ENCODE measurements at places on chromosomes 6 and 20.

DNA sequence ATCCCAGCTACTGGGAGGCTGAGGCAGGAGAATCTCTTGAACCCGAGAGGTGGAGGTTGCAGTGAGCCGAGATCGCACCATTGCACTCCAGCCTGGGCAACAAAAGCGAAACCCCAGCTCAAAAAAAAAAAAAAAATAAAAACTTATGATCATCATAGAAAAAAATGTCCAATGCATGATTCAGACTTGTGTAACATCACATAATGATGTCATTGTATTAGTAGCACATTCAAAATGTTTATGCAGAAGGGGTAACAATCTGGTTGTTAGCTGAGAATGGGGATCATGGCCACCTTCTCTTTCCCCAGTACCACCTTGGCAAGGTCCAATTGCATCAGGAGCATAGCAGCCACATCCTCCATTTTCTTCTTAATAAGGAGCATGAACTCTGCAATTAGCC, 137.6 kb upstream of the MARCKS start:
- peak; percentile 50 for DNase-seq

DNA sequence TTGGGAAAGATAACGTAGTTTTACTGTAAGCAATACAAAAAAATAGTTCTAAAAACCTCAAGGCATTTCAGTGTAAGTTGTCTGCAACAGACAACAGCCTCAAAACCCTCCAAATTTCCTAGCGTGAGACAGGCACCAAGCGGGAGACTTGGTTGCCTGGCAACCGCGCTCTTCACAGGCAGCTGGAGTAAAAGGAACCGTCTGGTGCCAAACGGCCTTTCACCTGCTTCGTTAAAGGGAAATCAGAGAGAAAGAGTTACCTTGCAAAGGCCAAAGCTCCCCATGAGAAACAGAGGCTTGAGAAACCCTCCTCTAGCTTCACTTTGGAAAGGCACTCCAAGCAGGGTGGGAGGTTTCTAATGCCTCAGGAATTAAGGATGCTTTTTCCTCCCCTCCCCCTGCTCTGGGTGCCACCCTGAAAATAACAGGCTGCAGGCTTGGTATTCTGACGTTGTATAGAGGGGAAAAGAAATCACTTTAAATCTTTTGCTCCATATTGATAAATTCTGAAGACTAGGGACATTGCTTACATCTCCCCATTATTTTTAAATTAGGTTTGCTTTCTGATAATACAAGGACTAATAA, 129.7 kb upstream of the UFL1 start:
- DNase-seq: no peak

DNA sequence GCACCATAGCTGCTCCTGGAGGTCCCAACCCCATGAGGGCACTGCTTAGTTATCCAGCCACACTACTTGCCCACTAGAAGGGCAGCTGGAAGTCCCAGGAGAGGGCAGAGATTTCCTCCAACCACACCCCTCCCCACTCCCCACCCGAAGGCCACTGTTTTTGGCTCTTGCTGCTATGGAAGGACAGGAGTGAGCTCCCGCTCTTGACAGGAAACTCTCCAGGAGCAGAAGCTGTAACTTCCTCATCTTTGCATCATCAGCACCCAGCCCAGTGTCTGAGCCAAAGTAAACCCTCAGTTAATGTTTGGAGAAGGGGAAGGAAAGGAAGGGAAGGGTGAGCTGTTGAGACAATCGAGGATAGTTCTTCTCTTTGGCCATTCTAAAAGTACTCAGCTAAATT, 120.7 kb downstream of the MTFR2 start:
- DNase-seq: no peak

DNA sequence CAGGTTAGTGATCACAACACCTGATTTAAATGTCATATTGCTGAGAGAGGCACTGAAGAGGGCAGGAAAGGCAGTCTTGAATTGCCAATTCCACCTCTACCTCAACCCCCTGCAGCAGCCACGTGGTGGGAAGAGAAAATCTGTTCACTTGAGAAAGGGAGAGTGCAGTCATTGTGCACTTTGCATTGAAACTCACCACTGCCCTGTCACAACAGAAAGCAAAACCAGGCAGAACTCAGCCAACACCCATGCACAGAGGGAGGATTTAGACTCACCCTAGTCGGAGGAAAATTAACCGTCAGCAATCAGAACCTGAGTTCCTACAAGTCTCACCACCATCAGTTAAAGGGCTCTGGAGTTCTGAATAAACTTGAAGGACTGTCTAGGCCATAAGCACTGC, 1040.2 kb downstream of the HACE1 start:
- DNase-seq: no peak

GRCh38 chr6:149995971-149996370, 29.4 kb downstream of the RAET1L start:
- DNase-seq: no peak

DNA sequence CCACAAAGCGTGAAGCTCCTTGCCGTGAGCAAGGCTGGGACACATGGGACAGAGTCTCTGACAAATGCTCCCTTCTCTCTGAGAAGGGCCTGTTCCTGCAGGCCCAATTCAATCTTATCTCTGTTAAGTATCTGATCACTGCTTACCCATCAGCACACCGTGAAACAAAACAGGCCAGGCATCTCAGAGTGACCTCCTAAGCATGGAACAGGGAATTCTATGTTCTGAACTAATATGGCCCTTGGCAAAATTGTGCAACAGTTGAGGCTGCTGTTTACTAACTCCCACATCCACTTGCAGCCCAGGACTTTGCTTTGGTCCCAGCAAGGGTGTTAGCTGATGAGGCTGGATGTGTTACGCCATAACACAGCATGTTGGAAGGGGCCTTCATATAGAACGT, 79.2 kb downstream of the GCLC start:
- DNase-seq: no peak

GRCh38 chr20:4876301-4876700, 125.0 kb downstream of the SLC23A2 start:
- DNase-seq: no peak

- peak; percentile 23 for DNase-seq
These were observed 1023.3 kb downstream of the EYS start for GRCh38 chr6:64683682-64684081.

DNA sequence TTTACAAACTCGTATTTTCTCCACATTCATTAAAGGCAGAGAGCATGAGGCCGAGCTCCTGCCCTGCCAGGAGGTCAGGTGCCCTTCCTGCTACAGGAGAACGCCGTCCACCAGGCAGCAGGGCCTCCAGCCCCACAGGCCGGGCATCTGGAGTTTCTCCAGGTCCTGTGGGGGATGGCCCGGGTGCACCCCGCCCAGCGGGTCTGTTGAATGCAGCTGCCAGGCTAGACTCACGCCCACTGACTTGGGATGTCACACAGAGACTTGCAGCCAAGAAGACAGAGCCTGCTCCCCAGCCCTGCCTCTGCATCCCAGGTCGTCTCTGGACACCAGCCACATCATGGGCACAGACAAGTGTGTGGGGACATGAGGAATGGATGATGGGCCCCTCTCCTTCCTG, 376.4 kb downstream of the CDH4 start:
- DNase-seq: no peak

GRCh38 chr20:18654448-18654773, 66.6 kb downstream of the DTD1 start:
- no peak for DNase-seq

- DNase-seq: peak; percentile 85
These were observed 125.6 kb downstream of the CDC5L start for GRCh38 chr6:44512868-44513741.

- no peak for DNase-seq
These were observed 45.4 kb downstream of the TPBG start for GRCh38 chr6:82408952-82409431.

- DNase-seq: no peak
These were observed 16.4 kb downstream of the FRMD1 start for GRCh38 chr6:168062346-168063289.

GRCh38 chr6:150395388-150396009, 26.7 kb downstream of the IYD start:
- DNase-seq: no peak

- no peak for DNase-seq
These were observed 33.2 kb upstream of the ISM1 start for GRCh38 chr20:13187899-13188298.

GRCh38 chr6:35181933-35182612, 31.7 kb upstream of the SCUBE3 start:
- peak; percentile 76 for DNase-seq

- DNase-seq: no peak
These were observed 163.5 kb downstream of the PRL start for GRCh38 chr6:22133357-22133756.

DNA sequence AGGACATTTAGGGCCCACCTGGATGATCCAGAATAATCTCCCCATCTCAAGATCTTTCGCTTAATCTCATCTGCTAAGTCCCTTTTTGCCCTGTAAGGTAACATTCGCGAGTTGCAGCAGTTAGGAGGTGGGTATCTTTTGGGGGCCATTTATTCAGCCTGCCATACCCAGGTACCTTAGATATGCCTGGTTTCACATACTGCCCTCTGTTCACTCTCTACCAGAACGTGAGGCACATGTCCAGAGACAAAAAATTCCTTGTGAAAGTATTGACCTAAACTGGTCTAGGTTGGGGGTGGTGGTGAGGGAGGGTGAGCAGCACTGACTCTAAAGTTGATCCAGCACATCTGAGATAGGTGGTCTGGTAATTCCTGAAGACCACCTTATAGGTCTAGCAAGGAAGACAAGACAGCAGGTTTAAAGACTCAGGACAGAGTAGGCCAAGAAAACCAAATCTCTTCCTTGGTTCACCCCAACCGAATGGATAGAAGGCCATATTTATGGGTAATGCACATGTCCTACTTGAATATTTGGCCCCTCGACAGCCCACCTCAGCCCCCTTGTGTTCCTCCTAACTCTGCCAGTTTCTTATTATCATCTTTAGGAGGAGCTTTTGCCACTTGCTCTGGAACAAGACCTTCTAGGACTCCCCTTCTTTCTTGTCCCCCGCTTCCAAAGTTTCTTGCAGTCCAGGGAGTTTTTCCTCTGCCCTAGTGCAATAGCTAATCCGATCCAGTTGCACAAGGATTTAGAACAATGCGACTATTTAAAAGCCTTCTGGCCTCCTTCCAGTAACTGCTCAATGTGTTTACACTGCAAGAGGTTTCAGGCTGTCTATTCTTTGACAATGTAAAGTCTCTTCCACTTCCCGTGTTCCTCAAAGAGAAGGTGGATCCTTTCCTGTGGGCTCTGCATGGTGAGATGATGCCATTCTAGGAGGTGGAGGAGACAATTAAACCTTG, 213.0 kb upstream of the LAMP5 start:
- no peak for DNase-seq

GRCh38 chr6:28433119-28433518, 10.2 kb downstream of the ZSCAN23 start:
- DNase-seq: no peak

GRCh38 chr6:127186889-127187288, 68.4 kb downstream of the RSPO3 start:
- DNase-seq: no peak

GRCh38 chr6:49416195-49416594, 46.9 kb downstream of the MMUT start:
- DNase-seq: no peak

DNA sequence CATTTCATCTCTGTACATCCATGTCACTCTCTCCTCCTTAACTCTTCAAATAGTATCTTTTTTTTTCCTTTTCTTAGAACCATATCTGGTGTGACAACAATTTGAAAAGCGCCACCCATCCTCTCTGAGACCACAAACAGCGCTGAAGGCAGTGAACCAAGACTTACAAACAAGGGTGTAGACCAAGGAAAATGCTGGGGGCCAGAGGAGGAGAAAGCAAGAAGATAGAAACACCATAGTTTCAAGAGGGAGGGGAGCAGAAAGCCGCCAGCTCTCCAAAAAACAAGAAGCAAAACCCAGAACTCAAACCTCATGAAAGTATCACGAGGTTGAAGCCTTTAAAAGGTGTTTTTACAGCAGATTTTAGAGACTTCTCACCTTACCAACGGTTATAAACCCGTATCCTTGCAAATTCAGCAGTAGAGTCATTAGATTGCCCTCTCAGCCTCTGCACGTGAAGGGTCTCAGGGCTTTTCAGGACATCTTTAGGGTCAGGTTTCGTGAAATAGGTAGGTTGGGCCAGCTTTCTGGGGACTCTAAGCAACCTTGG, 13.3 kb upstream of the RIPOR2 start:
- no peak for DNase-seq

DNA sequence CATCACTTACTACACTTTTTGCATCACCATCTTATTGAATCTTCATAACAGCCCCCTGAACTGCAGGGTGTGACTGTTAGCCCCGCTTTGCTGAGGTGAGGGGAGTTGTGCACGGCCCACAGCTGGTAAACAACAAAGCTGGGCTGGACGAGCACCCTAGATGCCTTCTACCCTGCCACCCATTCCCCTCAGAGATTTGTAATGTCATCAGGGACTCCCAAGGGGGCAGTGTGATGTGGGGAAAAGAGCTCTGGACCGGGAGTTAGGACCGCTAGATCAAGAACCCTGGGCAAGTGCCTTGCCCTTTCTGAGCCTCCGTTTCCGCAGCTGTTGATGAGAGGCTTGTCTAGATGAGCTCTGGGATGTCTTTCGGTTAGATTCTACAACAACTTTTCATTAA, 20.9 kb downstream of the PKIG start:
- no peak for DNase-seq

DNA sequence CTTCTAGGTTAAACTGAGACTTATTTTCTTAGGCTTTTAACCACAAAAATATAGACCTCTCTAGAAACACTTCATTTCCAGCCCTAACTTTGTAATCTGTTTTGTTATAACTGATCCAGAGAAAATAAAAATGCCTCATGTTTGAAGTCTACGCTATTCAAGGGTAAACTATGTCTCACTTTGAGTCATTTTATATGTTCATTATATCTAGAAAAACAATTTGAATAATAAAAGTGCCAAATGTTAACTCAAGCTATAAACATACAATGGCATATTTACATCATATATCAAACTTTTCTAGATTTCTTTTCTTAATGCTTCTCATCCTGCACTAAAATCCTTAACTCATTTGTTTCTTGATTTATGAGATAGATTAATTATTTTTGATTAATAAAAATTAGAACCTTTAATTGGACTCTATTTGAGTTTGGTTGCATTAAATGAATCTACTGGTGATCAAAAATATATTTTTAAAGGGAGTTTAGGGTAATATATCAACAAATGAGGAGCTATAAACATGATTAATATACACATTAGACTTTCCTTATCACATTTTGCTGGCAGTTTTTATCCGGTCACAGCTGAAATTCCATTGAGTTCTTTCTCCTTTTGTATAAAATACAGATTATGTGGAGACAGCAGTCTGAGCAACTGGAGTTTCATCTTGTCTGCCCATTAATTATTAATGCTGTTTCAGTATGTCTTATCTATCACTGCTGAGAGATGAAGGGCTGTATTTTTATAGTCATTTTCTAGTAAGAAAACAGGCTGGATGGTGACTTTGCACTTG, 246.5 kb downstream of the TBX18 start:
- no peak for DNase-seq

DNA sequence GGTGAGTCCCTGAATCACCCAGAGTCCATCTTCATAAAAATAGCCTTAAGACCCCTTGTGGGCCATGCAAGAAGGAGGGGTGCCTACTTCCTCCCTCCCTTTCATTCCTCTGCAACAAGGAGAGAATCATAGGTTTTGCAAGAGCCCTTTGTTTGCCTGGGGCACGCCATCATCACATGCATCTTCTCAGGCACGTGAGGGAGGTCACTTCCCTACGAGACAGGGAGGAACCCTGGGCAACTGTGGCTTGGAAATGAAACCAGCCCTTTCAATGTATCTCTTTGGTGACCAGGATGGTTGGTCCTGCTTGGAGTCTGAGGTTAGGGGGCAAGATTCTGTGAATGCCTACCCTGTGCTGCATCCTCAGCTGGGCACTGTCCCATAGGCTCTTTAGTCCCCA, 194.8 kb downstream of the MAFB start:
- no peak for DNase-seq

Measured in stromal cell of bone marrow (primary cell).